ENCODE measurements at places on chromosomes 12 and 14.

DNA sequence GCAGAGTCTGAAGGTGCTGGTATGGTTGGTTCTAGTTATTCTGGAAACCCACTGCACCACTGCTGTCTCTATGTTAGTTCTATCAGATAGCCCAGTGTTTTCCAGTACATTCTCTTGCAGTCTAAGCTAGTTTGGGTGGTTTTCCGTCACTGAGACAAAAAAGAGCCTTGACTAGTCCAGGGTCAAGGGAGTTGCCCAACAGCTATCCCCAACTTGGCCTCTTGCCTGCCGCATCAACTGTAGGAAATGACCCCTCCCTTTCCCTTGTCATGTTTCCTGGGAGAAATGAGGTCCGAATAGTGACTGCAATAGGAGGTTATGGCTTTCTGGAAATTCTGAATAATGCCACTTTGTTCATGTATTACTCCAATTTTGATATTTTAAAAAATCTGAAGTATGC lies 160.4 kb downstream of the EFCAB11 start:
- no peak for DNase-seq

- no peak for DNase-seq
These were observed 10.7 kb downstream of the ULK1 start for GRCh38 chr12:131905081-131905629.

GRCh38 chr12:55699471-55700055 lies 8.1 kb downstream of the ITGA7 start:
- DNase-seq: no peak

GRCh38 chr14:57875296-57875695 lies 9.4 kb upstream of the SLC35F4 start:
- no peak for DNase-seq

- no peak for DNase-seq
These were observed 229.6 kb downstream of the BCAT1 start for GRCh38 chr12:24719293-24719721.

GRCh38 chr14:93150227-93151208 lies 34.2 kb downstream of the MOAP1 start:
- DNase-seq: no peak

GRCh38 chr12:95208678-95209077 lies 8.6 kb downstream of the FGD6 start:
- DNase-seq: no peak

DNA sequence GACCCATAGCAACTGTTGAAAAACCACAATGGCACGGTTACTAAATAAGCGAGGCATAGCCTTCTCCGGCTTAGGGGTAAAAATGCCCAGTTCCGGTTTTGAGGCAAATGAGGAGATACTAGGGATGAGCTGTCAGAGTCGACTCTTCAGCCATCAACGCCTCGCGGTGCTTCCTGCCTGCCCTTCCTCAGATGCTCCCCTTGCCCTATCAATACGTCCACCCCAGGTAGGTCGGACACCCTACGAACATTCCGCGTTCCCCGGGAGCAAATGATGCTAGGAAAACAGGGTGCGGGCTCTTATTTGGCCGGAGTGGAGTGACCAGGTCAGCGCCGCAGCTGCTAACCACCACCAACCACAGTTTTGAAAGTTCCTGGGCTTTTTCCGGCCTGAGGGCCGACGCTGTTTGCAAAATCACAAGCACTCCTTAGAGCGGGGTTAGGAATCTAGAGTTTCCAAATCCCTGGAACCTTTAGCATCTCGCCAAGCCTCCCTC lies 1.2 kb downstream of the SRSF9 start:
- DNase-seq: no peak

DNA sequence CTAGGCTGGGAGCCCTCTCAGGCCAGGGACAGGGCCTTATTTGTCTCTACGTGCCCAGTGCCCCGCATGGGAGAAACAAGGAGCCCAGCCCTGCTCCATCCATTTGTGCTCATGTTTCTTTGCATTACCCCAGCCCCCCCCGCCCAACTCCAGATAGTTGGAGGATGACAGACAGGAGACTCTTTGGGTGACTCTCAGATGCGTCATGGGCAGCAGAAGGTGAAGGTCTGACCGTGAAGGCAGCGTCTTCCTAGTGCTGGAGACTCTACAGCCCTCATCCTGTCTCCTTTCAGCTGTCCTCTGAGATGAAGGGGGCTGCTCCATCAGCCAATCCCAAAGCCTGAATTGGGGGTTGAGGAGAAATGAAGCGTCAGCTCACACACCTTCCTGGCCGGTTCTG lies 283 bp upstream of the PSMB11 start:
- no peak for DNase-seq

DNA sequence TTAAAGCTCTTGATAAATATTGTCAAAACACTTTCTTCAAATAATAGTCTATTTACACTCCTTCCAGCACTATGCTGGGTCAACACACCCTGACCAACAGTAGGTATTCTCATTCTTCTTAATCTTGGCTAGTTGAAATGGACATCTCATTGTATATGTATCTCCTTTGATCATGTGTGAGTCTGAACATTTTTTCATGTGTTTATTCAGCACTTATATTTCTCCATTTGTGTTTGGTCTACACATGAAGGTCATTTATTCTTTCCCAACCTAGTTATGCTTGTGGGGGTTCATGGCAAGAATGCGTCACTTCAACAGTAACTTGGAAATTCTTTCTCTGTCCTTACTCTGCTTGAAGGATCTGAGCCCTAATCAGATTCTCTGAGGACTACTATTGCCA lies 133.1 kb upstream of the ARID2 start:
- DNase-seq: no peak

DNA sequence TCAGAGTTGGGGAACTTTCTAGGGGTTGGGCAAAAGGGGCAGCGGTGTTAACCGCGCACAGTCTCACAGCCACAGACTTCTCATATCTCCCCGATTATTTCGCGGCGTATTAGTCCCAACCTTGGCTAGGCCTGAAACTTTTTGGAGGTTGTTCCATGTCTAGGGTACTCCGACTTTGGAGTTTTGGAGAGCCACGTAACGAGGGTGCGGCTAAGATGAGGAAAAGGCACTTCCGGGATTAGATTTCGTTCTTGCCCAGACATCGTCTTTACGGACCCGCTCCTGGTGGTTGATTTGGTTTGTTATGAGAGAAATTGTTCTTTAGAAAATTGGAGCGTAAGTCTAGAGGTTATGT lies 513 bp downstream of the CCNK start:
- no peak for DNase-seq

GRCh38 chr12:122646517-122647217 lies 56.5 kb downstream of the HCAR2 start:
- DNase-seq: no peak

- DNase-seq: no peak
These were observed 35.6 kb downstream of the CCDC88C start for GRCh38 chr14:91381801-91382670.

DNA sequence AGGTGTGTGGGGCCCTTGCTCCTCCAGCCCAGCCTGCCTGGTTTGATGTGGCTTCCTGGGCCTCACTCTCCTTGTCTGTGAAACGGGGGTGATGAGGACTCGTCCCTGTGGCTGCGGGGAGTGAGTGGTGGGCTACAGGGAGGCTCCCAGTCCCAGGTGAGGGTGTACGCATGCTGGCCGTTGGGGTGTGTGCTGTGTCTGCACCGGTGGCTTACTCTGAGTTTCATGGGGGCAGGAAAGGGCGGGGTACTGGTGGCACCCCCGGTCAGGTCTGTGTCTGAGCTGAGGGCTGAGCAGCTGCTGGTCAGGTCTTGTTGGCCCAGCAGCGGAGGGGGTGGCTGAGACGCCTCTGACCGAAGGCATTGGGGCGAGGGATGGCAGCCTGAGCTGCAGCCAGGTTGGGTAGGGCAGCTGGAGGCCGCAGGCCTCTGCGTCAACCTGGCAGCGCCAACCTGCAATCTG lies 11.2 kb downstream of the ULK1 start:
- DNase-seq: no peak

GRCh38 chr12:124804011-124804621 lies 59.5 kb downstream of the SCARB1 start:
- no peak for DNase-seq

DNA sequence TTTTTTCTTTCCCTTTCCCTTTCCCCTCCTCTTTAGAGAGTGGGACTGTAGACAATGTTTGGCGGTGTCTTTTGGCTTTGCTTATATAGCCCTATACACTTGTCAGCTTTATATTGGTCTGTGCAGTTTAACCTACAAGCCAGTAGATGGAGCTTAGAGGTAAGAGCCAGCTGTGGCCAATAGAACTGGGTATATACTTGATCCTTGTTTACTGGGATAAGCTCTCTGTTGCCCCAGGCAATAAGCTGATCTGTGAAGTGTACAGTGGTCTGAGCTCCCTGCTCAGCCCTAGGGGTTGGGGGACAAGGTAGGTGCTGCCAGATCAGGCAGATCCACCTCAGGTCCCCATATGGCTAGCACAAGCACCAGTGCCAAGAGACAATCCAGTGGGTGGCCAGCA lies 434.1 kb downstream of the NOVA1 start:
- no peak for DNase-seq

DNA sequence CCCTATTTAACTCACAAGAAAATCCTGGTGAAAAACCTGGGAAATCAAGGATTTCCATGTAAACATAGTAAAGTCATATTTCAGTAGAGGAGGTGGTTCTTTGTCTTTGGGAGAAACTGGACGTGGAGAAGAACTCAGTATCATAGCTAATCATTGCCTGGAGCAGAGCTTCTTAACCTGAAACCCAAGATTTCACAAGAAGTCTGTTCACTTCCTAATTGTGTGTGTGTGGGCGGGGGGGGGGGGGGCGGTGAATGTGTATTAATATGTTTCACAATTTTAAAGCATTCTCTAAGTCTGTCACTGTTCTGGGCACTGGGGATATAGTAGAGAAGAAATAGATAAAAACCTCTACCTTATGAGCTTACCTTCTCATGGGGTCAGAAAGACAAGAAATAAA lies 96.7 kb upstream of the PPP4R3A start:
- DNase-seq: no peak

DNA sequence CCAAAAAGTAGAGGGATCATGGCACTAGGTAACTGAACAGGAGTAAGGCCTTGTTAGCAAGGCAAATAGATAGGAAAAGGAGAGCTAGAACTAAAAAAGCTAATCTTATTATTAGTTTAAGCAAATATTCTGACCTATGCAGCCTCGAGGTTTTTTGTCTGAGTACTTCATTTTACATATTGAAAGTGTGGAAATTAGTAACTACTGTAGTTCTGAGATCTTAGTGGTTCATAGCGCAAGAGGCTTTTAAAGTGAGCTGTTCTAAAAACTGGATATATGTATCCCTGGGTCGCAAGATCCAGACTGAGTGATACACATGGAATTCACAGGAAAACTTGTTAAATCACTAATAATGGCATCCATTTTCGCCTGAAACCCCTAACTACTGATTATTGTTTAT lies 411.0 kb upstream of the SOX5 start:
- DNase-seq: no peak

DNA sequence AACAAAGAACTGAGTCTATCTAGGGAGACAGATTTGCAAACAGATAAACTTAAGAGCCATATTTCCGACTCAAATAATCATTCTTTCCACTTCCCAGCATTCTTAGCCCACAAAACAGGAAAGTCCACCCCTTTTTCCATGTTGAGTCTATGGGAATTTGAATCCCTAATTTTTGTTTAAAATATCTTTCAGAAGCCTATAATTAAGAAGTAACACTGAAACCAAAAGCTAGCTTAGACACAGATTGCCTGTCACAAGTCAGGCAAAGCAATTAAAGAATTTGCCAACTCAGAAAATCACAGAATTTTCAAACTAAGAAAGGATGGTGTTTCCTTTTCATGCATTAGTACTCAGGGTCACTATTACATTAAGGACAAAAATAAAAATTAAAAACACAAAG lies 17.0 kb downstream of the ATP2B1 start:
- DNase-seq: no peak

- DNase-seq: no peak
These were observed 13.0 kb upstream of the FMNL3 start for GRCh38 chr12:49720214-49720613.

- DNase-seq: no peak
These were observed 691.6 kb downstream of the TMTC2 start for GRCh38 chr12:83378186-83378727.

GRCh38 chr14:90797919-90798318 lies 18.3 kb downstream of the TTC7B start:
- no peak for DNase-seq

- no peak for DNase-seq
These were observed 105.0 kb downstream of the SNAPC1 start for GRCh38 chr14:61866932-61867920.

GRCh38 chr12:116959845-116960514 lies 49.2 kb downstream of the FBXW8 start:
- DNase-seq: no peak

- no peak for DNase-seq
These were observed 118.3 kb downstream of the DAAM1 start for GRCh38 chr14:59306775-59307174.

- DNase-seq: no peak
These were observed 88.3 kb downstream of the KIF26A start for GRCh38 chr14:104226421-104227383.

DNA sequence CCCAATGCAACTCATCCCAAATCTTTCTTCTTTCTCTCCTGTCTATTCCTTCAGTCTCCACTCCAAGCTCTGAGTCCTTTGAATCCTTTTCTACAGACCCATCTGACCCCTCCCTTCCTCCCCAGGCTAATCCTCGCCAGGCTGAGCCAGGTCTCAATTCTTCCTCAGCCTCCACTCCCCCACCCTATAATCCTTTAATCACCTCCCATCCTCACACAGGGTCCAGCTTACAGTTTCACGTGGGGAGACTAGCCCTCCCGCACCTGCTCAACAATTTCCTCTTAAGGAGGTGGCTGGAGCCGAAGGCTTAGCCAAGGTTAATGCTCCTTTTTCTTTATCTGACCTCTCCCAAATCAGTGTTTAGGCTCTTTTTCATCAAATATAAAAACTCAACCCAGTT lies 63.8 kb downstream of the MOK start:
- DNase-seq: no peak

- DNase-seq: no peak
These were observed 57.7 kb downstream of the GALC start for GRCh38 chr14:87935081-87935828.

- DNase-seq: no peak
These were observed 73.9 kb downstream of the HSD17B6 start for GRCh38 chr12:56836800-56837663.

DNA sequence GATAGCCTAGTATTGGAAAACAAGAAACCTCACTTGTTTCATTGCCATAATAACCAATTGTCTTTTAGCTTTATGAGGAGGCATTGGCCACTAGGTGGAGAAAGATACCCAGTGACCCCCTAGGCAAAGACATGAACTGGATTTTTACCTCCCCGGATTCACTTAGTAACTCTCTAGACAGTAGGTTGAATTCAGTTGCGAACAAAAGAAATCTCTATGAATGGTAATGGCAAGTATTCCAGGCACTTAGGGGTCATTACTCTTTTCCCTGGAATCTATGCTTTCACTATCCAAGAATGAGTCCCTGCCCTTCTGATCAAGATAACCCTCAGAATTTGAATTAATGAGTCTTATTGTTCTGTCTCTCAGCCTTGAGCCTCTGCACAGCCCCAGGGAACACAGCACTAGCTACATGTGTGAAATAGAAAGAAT lies 29.5 kb upstream of the RHOJ start:
- no peak for DNase-seq
